Right lung (tissue), 10 donors: ENCODE measurements at places on chromosomes 5 and 9.

DNA sequence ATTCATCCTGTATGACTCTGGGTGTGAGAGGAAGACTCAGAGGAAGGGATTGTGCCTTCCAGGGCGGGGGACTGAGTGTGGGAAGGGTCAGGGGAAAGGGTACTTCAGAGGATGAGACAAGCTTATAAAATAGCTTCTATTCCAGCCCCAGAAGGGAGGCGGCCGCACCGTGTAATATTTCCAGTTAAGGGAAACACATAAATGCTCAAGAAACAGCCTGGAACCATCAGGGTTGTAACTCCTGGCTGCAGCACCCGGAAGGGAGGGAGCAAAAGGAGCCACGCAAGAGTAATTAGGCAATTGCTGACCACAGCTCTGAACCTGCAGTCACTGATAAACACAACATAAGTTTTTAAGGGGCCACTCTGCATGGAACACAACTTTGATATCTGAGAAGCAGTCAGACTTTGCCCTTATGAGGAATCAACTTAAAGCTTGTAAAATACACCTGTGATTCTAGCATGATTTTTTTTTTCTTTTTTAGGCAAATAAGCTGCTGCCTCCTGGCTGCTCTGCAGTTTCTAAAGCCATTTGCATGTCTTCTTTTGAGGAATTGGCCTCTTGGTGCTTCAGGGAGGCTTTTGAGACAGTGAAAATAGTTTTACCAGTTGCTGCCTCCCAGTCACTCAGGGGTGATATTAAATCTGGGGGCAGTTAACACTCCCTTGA, 382.7 kb downstream of the ENC1 start:
- DNase-seq = peak; percentile 48

DNA sequence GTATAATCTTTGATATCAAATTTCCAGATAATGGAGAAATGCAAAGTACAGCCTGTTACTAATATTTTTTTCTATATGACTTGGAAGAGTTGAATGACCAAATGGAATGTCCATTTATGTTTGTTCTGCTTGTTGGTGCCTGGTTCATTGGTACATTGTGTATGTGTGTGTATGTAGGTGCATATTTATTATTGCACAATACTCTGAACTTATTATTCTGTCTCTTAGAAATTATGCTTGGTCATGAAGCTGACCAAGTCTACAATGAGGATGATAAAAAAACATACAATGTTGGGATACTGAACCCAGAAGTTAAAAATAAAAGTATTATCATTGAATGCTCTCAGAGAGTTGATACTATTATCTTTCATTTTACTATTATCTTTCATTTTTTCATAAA, 706.3 kb downstream of the KCTD16 start:
- DNase-seq = no peak

DNA sequence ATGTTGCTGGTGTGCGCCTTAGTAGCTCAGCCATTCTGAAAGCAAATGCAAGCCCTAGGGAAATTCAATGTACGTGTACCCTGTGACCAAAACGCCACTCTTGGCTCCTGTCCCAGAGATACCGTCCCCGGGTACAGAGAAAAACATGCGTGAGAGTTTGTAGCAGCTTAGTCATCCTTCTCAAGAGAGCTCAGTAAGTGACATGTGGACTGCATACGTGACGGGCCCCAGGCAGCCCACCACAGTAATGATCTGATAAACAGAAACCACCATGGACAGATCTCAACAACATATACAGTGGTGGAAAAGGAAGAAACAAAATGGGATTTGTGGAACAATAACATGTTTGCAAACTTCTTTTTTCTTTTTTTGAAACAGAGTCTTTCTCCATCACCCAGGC, 45.1 kb downstream of the S1PR3 start:
- no peak for DNase-seq

DNA sequence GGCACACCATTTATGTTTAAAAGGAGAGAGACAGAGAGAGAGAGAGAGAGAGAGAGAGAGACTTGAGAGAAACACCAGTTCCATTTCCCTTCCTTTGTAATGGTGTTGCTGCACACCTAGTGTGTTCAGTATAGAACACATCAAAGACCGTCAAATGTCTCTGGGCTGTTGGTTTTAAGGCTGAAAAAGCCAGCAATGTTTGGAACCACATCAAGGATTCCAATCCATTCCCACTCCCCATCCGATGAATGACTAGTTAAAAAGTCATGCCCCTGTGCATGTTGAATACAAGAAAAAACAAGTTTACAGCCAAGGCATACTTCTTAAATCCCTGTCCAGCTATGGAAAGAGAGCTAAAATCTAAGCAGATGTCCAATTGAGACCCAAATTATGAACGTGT, 83.0 kb upstream of the IFNE start:
- DNase-seq = no peak

GRCh38 chr9:89225991-89226471, 47.4 kb upstream of the SHC3 start:
- peak; percentile 49 for DNase-seq

DNA sequence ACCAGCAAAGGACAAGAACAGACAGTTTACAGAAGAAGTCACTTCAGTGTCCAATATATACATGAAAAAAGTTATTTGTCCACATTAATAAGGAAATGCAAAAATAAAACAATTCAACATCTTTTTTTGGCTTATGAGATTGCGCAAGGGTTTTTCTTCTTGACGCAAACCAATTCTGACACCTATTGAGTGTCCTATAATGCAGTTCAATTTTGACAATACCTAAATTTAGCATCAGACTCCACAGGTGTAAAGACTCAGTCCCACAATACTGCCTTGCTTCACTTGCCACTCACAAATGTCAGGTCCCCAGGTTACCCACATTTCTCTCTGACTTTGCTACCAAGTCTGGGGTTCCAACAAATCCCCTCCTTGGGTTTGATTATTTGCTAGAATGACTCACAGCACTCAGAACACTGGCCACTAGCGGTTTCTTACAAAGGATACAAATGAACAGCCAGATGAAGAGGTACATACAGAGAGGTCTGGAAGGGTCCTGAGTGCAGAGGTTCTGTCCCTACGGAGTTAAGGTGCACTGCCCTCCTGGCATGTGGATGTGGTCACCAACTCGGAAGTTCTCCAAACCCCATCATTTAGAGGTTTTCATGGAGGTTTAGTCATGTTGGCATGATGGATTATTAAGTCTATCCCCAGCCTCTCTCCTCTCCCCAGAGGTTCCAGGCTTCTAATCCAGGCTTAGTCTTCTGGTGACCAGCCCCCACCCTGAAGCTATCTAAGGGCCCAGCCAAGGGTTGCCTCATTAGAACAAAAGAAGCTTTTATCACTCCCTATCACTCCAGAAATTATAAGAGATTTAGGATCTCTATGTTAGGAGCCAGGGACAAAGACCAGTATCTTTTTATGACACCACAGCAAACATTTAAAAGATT, 27.0 kb upstream of the SLC22A5 start:
- no peak for DNase-seq

GRCh38 chr5:155441849-155442248, 428.3 kb downstream of the KIF4B start:
- no peak for DNase-seq

DNA sequence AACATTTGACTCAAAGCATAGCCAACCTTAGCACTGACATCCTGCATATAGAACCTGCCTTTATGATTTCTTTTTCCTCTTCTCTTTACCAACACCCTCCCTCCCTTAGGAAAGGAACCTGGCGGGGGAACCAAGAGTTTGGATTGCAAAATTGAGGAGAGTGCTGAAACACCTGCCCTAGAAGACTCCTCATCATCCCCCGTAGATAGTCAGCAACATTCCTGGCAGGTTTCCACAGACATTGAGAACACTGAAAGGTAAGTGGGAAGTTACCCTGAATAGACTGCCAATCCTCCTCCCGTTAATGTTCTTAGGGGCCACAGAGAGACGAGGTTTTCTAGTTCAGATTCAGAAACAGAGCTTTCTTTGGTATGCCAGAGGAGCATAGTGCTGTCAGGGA, 88.8 kb downstream of the RGS7BP start:
- DNase-seq = no peak

DNA sequence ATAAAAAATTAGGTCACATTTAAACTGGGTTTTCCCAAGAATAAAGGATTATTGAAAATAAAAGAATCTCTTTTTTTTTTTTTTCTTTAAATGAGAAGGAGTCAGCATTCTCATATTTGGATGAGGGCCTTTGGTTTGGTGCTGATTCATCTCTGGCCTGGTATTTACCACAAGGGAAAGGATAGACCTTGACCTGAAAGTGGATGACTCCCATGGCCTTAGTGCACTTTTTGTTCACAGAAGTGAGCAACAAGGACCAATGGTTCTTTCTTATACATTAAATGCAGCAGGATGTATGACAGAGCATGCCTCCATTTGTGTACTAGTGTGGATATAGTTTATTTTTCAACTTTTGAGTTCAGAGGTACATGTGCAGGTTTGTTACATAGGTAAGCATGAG, 6.9 kb downstream of the YTHDC2 start:
- DNase-seq = no peak

DNA sequence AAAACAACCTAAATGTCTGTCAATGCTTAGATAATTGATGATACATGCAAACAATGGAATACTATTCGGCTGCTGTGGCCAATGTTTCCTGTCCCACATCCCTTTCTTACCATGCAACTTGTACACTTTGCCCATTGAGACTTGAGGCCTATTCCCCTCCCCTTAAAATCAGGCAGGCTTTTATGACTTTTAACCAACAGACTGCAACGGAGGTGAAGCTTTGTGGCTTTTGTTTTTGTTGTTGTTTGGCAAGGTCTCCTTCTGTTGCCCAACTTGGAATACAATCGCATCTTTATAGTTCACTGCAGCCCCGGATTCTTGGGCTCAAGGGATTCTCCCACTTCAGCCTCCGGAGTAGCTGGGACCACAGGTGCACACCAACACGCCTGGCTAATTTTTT, 5.8 kb upstream of the SLC26A2 start:
- no peak for DNase-seq

DNA sequence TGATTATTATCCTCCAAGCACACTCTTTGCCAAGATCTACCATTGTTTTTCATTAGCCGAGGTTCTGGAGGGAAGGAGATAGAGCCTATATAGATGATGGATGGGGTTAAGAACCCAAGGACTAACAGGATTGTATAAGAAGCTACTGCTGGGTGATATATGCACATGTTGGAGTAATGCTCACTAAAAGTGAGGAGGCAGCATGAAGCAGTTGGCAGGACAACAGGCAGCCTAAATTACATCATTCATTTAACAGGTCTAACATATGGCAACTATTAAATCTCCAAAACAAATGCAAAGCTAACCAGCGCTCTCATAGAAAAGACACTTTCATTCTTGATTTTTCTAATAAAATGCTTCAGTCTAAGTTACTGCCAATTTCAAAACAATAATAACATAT, 293.2 kb downstream of the EPB41L4A start:
- DNase-seq = no peak

DNA sequence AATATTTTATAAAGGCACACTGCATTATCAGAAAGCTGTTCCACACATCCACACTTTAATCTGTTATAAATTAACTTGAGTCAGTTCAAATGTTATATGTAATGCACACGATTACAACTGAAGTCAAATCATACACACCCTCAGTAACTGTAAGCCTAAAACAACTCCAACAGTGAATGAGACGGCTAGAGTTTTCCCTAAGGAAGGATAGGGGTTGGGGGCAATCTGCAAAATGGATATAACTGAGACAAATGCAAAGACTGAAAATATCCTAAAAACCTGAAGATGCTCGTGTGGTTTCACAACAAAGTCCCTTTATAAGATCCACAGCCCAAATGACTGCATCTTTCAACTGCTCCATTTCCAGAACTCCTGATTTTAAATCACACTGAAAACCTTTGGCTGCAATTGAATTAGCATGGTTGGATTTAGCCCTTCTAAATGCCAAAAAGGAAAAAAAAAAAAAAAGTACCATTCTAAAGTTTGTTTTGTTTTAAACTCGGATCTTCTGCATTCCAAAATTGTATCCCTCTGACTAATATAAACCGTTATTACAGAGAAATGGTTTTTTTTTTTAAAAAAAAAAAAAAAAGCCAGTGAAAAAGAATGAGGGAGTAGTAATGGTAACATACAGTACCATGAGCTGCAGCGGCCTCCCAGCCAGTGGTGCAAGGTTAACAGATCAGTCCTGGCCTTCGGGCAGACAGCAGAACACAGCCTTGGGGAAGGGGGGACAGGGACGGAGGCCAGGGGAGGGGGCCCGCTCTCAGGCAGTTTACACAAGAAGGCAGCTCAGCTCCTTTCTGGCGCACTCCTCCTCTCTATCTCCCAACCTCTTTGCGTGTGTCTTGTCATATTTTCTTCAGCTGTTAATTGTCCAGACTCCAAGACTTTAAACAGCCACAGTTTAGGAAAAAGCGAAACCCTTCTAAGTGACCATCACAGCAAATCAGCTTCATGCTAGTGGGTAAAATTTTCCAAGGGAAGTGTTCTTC, 166.1 kb downstream of the BNC2 start:
- DNase-seq = no peak
